ENCODE measurements at places on chromosomes 11 and 22.
A peak's percentile ranks its signal among the peaks of the same experiment; 100 is the strongest.

DNA sequence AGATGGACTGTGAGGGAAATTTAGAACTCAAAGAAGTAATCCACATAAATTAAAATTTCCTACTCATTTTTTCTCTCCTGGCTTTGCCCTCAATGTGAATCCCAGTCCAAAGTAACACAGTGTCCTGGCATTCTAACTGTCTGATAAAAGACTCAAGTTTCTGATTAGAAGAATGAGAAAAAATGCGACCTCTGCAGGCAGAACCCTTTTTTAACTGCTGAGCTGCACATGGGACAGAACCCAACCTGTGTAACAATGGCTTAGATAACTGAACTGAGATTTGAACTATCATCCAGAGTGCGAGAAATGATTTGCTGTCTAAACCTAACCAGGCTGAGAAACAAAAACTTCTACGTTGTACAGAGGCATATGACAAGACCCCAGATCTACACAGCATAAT lies 385.6 kb upstream of the LRRC4C start:
- DNase-seq: no peak

GRCh38 chr22:38950527-38951295 lies 6.7 kb upstream of the APOBEC3A start:
- no peak for DNase-seq

DNA sequence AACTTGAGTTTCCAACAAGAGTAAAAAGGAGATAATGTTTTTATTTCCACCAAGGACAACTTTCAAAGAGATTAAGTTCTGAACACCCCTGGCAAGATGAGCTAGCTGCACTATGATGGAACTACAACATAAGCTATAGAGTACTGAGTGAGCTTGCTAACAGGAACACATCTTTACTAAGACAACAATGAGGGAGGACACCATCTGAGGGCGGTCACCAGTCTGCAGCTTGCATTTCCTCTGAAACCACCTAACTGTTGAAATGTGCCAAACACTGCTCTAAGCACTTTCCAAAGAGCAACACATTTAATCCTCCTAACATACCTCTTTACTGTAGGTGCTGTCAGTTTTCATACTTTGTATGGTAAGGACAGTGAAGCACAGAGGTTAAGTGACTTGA lies 68.4 kb downstream of the TCF20 start:
- peak; percentile 20 for DNase-seq

GRCh38 chr22:50010676-50011446 lies 1.7 kb downstream of the IL17REL start:
- peak; percentile 72 for DNase-seq

GRCh38 chr22:41907436-41908401 lies 7.2 kb downstream of the SHISA8 start:
- DNase-seq: no peak

GRCh38 chr11:75303544-75304224 lies 47.8 kb downstream of the ARRB1 start:
- no peak for DNase-seq

DNA sequence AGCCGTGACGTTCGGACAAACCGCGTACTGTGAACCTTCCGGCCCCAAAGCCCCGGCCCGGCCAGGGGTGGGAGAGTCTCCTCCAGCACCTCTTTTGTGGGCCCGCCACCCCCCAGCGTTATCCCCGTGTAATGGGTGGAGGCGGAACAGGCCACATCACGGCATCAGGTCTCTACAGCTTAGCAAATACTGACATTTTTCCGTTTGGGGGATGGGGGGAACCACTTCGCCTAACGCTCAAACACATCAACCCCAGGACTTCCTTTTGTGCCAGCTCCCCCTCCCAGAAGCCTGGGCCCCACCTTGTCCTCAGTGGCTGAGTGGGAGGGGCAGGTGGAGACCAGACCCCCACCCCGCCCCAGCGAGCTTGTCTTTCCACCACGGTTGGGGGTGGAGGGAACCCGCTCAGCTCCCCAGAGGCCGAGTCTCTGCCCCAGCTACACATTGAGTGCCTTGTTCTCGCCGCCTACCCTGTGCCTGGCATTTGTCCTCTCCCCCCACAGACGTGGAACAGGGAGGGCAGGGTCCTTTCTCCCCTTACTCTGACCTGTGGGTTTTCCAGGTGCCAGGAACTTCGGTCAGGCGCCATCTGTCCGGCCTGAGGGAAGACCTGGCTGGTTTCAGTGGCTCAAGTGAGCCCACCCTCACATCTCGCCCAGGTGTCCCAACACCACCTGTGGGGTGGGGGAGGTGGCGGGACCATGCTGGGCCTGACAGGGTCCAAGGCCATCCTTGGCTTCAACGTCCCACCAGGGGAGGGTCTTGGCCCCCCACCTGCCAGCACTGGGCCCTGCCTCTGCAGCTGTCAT lies 29.6 kb downstream of the SBF1 start:
- no peak for DNase-seq

- no peak for DNase-seq
These were observed 35.0 kb upstream of the SPON1 start for GRCh38 chr11:13927481-13927880.

DNA sequence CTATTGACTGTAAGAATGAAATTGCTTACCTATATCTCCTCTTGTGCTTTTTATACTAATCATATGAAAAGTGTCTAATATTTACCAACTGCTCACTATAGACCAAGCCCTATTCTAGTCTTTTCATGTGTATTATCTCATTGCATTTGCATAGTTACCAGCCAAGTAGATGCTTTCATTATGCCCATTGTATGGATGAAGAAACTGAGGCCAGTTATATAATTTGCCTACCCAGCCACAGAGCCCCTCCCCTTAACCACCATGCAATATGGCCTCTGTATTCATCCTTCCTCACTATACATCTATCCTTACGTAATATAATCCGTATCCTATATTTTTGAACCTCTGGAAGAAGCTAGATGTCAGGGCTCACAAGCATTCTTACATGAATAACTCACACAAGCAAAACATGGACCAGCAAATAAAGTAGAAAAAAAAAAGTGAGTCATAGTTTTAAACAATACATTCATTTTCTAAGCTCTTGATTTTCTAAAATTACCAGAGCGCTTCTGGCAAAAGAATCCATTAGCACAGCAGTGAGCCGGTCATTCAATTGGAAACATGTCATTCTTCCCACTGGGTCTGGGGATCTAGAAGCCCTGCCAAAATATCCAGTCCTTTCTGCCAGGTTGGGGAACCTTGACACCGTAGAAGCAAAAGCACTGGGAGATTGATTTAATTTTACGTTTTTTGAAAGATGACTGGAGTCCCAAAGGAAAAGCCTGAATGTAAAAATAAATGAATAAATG lies 80.0 kb downstream of the C11orf91 start:
- DNase-seq: no peak

- no peak for DNase-seq
These were observed 14.6 kb upstream of the MYRF start for GRCh38 chr11:61737636-61738386.

GRCh38 chr11:91220476-91221202 lies 997.8 kb upstream of the CHORDC1 start:
- DNase-seq: no peak

DNA sequence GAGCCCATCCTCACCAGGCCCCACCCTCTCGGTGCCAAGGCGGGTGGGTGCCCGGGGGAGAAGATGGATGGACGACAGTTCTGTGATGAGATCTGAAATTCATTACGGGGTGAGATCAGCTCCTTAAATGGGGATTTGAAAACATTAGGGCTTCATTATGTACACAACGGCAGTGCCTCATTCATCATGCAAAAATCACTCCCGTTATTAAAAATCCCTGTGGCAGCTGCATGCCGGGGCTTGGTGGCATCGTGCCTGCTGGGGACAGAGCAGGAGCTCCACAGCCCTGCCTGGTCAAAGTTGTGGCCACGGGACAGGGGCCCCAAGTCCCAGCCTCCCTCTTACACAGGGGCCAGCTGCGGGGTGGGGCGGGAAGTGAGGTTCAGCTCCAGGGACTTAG lies 20.2 kb downstream of the OTUB1 start:
- DNase-seq: no peak

GRCh38 chr11:69923641-69924307 lies 104.6 kb upstream of the FGF3 start:
- DNase-seq: no peak

- DNase-seq: no peak
These were observed 8.0 kb downstream of the TTC17 start for GRCh38 chr11:43366677-43367076.

DNA sequence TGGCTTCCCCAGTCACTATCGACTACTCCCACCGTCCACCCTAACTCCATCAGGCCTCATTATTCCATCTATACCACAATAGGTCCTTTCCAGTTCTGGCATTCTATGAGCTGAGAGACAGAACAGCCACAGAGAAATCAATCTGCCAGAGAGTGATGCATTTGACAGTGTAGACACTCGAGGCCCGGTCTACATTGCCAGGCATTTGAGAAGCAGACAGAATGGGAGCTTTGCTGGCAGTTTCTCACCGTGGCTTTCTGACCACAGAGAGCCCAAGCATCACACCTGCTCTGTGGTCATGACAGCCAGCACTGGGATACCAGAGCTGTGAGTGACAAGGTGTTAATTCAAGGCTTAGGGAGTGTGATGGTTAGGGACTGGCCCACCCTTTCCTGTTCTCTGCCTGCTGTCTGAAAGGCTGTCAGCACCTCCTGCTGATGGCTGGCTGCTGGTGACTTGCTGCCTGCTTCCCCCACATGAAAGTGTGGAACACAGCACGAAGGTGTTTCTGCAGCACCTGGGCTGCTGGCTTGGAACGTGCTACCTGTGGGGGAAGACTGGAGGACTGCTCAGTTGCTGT lies 137.8 kb downstream of the KIRREL3 start:
- DNase-seq: no peak

DNA sequence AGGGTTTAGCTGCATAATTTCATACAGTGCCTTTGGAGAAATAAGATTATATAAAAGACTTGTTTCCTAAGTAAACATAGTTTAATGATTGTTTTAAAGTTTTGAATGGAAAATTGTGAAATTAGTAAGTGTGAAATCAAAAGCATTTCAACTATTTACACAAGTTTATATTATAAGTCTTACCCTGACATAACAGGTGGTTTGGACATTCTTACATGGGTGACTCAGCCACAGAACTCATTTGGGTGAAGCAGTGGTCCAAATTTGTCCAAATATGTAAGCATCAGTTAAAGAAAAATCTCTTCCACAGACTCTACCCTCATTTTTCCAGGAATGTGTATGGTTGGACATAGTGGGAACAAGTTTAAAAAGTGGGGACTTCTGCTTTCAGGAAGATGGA lies 68.0 kb downstream of the USP47 start:
- no peak for DNase-seq

DNA sequence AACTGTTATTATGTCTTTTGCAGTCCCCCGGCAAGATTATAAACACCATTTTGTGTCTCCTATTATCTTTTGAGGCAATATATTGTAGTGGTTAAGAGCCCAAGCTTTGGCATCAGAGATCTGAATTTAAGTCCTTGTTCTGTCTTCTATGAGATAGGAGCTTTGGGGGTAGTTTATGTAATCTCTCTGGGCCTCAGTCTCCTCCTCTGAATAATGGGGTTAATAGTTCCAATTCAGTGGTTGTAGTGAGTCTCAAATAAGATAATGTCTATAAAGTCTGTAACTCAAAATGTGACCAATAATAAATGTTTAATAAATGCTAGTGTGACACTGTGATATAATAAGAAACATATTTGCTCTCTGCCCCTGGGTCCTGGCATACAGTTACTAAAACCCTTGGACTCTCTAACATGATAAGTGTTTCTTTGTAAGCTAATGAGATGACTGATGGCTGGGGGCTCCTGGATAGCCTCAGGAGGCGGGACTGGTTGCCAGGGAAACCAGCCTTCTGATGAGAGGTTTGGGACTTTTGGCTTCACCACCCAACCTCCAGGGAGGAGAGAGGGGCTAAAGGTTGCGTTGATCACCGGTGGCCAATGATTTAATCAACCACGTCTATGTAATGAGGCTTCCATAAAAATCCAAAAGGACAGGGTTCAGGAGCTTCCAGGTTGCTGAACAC lies 183.4 kb upstream of the MTMR2 start:
- no peak for DNase-seq

- no peak for DNase-seq
These were observed 21.1 kb downstream of the MRGPRX2 start for GRCh38 chr11:19039409-19039808.

DNA sequence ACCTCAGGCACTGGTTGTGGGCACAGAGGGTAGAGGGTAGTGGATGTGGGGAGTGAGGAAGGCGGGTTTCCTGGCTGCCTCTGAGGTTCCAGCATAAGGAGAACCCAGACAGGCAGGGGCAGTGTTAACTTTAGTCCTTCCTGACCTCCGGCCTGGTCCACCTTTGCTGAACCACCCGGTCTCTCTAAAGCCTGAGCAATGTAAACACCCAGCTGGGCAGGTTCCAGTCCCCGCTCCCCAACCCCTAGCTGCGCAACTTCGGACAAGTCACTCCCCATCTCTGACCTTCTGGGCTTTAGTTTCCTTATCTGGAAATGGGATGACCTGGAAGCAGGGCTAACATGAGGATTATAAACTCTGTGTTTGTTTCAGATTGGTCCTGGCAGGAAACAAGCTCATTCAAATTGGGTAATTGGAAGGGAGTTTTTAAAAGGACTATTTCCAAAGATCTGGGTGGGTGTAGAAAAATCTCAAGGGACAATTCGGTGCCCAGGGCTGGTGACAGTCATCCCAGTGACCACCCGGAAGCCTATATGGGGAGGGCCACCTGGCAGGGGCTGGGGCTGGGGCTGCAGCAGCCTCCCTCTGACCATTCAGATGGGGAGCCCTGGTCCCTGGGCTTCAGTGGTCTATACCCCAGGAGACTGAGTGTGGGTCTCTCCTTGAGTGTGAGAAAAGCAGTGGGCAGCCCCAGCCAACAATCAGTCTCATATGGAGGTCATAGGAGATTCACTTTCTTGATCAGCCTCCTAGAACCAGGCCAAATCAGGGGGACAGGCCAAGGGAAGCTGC lies 108.3 kb upstream of the SYT13 start:
- no peak for DNase-seq

- no peak for DNase-seq
These were observed 663.2 kb downstream of the CNTN5 start for GRCh38 chr11:99683933-99684332.

GRCh38 chr11:116101902-116102301 lies 597.7 kb upstream of the CADM1 start:
- DNase-seq: no peak

GRCh38 chr11:118067006-118067405 lies 9.9 kb upstream of the TMPRSS4 start:
- no peak for DNase-seq

Data from activated naive CD4-positive, alpha-beta T cell treated with Interleukin-2 at 50 U/mL for 16 hours (primary cell).